HFFc6 (cell line): ENCODE measurements at places on chromosomes 13 and 19. TPM values are rescaled to one million over a fixed set of nuclear protein-coding genes. Genes with fewer than 3 reads are reported as not detected.

GRCh38 chr19:46630586-46631205 lies 5.3 kb downstream of the GNG8 start:
- DNase-seq, result no peak

The ZNF470 gene
- total RNA-seq, result 2.9 to 4.1 TPM (median 3.0 TPM) in 3 replicates

DNA sequence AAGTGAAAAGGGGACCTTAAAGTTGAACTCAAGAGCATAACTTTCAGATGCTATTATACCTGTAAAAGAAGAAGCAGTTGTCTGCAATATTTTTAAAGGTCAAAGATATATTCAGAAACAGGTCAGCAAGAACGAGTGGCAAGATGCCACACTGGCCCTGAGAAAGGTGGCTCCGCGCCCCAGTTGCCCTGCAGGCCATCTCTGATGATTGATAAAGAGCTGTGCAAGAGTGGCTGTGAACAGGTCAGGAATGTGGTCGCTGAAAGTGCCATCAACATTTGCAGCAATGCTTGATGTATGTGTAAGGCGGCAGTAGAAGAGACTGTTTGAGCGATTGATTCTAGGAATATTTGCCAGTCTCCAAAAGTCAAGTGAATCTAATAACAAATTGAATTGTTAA lies 664.2 kb upstream of the SLC10A2 start:
- no peak for DNase-seq

DNA sequence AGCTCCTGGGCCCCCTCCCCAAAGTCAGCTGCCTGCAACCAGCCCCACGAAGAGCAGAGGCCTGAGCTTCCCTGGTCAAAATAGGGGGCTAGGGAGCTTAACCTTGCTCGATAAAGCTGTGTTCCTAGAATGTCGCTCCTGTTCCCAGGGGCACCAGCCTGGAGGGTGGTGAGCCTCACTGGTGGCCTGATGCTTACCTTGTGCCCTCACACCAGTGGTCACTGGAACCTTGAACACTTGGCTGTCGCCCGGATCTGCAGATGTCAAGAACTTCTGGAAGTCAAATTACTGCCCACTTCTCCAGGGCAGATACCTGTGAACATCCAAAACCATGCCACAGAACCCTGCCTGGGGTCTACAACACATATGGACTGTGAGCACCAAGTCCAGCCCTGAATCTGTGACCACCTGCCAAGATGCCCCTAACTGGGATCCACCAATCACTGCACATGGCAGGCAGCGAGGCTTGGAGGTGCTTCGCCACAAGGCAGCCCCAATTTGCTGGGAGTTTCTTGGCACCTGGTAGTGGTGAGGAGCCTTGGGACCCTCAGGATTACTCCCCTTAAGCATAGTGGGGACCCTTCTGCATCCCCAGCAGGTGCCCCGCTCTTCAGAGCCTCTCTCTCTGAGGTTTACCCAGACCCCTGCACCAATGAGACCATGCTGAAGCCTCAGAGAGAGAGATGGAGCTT lies 4.7 kb upstream of the CEACAM5 start:
- no peak for DNase-seq

- no peak for DNase-seq
Measured at GRCh38 chr13:51333826-51334225, 5.7 kb upstream of the SERPINE3 start.

The KLK12 gene
- not detected in 3 replicates for total RNA-seq
